ENCODE measurements at places on chromosomes 1 and 21. TPM values are rescaled to one million over a fixed set of nuclear protein-coding genes. Genes with fewer than 3 reads are reported as not detected.

TFF2 gene
- total RNA-seq, result not detected

OR2AK2 gene
- not detected for total RNA-seq

FCER1A gene
- total RNA-seq, result 1.5 TPM

SELP gene
- 42.5 TPM for total RNA-seq

RGS18 gene
- total RNA-seq, result 5.4 TPM

All from aorta (tissue), 5 donors.